GF-D8 (cell line): ENCODE measurements at places on chromosomes 6 and 20.
A peak's percentile ranks its signal among the peaks of the same experiment; 100 is the strongest.

DNA sequence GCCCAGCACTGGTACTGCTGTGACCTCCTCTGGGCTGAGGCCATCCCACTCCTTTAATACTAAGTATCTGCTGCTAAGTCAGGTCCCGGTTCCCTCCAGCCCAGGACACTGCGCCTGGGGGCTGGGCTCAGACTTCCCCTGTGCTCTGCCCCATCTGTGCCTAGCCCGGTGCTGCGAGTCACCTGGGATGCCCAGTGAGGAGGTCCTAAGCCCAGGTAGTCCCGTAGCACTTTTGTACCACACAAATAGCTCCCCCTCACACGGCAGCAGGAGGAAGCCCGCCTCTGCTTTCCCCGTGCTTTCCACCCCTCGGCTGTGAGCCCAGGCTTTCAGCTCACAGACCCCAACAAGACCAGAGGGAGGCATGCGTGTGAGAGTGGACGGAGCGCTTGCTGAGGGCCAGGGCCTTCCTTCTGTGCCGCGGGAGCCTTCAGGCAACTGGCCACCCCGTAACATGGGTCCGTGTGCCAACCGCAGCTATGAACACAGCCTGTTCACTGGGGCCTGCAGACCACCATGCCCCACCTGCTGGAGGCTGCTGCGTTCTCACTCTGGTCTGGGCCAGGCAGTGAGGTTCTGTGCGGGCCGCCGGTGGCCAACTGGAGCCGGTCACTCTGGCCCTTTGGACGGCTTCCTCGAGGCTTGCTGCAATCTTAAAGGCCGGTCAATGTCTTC is 79.9 kb upstream of the MPC1 start:
- no peak for DNase-seq

DNA sequence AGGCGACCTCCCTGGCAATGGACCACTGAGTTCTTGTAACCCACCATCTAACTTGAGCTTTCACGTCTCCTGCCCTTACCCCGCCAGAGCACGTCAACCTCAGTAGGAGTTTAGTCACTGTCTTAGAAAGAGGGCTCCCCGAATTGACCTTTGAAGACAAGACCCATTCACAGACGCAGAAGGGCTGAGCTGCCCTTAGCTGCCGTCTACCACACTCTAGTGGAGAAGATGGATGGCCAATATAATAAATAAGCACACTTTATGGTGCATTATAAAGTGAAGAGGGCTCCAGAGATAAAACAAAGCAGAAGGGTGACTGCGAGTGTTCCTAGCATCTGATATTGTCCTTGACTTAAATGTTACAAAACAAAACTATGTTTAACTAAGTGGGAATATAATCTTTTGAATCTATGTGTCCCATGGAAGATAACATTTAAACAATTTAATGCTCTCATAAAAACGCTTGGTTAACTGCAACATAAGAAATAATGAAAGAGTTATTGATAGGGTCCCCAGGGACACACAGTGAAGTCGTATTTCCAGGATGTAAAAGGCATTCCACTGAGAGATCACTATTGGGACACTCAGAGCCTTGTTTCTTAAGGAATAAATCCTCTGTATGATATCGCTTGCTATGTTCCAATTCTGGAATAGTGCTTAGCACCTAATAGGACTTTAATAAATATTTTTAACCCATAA is 261.1 kb downstream of the THBS2 start:
- no peak for DNase-seq

DNA sequence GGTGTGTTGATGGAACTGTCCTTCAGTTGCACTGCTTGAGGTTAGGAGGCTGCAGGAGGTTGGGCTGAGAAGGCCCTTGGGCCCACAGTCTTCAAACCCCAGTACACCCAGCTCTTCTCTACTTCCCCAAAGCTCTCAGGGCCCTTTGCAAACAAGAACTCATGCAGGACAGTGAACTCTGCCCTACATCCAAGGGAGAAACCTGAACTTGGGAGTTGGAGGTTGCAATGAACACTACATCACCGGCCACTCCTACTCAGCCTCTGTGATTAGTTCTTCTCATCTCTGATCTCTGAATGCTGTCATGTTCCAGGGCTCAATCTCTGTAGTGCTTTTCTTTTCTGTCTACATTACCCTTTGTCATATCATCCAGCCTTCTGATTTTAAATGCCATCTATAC is 148.5 kb upstream of the PDE7B start:
- no peak for DNase-seq

DNA sequence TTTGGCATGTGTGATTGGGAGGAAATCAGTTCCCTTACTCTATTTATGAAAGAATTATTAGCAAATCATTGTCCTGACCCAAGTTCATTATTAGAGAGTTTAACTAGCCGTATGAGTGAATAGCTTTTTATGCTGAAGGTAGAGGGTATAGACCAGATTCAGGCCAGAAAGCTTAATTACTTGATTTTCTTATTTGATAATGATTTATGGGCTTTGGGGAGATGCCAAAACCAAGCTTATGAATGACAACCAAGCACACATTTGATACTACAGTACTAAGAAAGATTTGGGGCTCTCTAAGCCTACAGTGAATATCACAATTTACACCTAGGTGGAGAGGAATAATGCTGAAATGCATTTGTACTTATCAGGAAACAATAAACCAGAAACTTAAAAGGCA is 193.2 kb downstream of the ARHGAP18 start:
- no peak for DNase-seq

GRCh38 chr20:47167846-47168245 is 188.7 kb downstream of the ZMYND8 start:
- no peak for DNase-seq

DNA sequence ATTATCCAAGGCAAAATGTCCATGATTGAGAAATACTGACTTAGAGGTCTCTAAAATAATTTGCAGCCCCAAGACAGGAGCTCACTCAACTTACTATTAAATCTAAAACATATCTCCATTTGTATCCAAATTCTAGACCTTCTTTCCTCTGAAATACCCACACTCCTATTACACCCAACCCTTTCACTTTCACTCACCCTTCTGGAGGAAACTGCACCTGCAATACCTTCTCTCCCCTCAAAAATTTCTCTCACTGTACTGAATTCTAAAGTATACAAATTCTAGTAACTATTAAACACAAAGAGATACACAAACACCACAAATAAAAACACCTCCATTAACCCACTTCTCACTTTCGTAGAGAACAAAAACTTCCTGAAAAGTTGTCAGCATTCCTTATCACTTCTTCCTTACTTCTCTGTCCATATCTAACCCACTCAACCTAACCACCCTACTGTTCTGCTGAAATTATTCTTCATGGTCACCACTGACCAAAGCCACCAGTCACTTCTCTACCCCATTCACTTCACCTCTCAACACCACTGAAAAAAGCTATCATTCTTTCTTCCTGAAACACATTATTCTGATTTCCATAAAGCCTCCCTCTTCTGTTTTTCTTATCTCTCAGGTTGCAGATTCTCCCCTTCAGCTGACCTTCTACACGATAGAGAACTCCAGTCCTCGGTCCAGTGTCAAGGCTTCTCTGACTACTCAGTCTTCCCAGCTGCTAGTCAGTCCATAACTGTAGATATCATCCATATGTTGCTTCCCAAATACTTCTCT is 12.0 kb downstream of the LMBRD1 start:
- DNase-seq: no peak

DNA sequence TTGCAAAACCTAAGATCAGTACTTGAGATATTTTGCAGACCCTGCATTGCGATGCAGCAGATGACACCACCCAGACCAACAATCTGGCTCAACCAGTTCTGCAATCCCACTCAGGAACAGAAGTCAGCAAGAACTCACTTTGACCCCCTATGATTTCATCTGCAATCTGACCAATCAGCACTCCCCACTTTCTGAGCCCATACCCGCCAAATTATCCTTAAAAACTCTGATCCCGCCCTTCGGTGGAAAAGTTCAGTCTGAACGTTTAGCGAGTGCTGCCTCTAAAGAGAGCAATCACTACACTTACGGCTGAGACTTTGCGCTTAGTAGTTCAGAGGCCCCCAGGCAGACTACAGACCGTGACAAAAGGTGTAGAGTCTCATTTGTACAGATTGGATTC is 17.3 kb upstream of the KIAA1586 start:
- DNase-seq: no peak

DNA sequence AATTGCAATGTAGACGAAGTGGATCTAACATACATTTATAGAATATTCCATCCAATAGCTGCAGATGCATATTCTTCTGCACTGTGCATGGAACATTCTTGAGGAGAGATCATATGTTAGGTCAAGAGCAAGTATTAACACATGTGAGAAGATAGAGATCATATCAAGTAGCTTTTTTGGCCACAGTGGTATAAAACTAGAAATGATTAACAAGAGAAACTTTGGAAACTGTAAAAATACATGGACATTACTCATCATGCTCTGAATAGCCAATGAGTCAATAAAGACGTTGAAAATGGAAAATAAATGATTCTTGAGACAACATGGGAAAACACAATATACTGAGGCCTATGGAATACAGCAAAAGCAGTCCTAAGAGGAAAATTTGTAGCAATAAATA is 94.2 kb downstream of the STXBP5 start:
- DNase-seq: no peak

- no peak for DNase-seq
These were observed 8.5 kb downstream of the TFEB start for GRCh38 chr6:41726876-41727275.

GRCh38 chr6:107699697-107700325 is 124.3 kb downstream of the SCML4 start:
- no peak for DNase-seq

DNA sequence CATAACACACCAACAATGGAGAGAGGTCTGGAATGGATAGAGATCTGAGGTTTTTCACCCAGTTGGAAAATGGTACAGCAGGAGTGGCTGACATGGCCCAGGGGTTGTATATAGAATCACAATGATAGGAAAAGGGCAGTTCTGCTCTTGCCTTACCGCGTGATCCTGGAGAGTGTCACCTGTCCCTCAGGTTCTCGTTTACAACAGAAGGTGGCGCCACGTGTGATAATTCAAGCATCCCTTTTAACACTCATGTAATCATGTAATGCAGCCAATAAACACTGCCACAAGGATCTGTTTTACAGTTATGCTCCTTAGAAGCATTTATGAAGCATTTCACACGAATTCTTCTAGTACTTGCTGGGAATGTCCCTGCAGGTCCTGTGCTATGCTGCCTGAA is 12.9 kb upstream of the WFDC2 start:
- no peak for DNase-seq

- DNase-seq: no peak
These were observed 1017.4 kb upstream of the MANEA start for GRCh38 chr6:94559829-94560537.

GRCh38 chr6:33192671-33193602 is 670 bp upstream of the COL11A2 start:
- no peak for DNase-seq

DNA sequence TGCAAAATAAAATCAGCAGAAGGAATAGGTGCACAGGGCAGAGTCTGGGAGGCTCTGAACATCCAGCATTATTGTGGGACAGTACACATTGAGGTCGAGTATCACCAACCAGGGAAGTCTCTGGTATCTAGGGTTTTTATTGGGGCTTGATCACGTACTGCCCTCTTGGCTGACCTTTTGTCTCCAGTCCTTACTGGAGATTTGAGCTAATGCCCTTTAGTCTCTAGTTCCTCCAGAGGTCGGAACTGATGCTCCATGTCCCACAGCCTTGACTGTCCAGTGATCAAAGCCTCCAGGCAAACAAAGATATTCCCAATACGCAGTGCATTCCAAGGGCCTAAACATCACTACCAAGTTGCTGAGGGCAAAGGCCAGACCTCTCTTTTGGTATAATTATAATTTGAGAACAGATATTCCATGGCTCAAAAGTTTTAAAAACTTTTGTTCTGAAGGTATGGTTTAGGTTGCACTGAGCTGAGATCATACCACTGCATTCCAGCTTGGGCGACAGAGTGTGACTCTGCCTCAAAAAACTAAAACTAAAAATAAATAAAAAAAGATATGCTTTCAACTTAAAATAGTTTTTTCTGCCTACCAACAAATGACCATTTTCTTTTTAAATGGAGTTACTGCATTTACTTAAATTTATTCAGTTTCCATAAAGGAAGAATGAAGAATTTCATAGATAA is 56.9 kb upstream of the DYNLRB1 start:
- no peak for DNase-seq

GRCh38 chr6:128024046-128024445 is 123.2 kb upstream of the THEMIS start:
- no peak for DNase-seq

- no peak for DNase-seq
These were observed 9.1 kb downstream of the MTG2 start for GRCh38 chr20:62191781-62192559.

- no peak for DNase-seq
These were observed 46.3 kb downstream of the CYP39A1 start for GRCh38 chr6:46606338-46606737.

- DNase-seq: no peak
These were observed 6.5 kb downstream of the RNF144B start for GRCh38 chr6:18393698-18394097.

GRCh38 chr20:45771182-45771759 is 20.4 kb downstream of the WFDC3 start:
- peak; percentile 34 for DNase-seq

GRCh38 chr20:48453477-48454093 is 374.2 kb downstream of the PREX1 start:
- DNase-seq: no peak

DNA sequence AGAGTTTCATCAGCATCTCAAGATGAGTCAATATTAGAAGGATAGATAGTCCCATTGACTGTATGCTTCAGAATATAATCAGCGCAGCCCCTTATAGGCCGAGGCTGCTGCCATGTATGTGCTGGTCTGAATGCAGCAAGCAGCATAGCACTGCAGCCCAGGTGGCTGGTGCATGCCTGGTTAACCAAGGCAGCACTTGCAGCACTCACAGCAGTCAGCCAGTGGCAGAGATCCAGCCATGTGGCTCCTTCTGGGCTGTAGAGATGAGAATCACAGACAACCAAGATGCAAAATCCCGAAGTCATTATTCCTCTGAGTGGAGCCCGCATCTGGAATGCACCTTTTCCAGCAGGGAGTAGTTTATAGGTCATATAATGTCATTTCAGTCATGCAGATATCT is 251.9 kb downstream of the UST start:
- no peak for DNase-seq

DNA sequence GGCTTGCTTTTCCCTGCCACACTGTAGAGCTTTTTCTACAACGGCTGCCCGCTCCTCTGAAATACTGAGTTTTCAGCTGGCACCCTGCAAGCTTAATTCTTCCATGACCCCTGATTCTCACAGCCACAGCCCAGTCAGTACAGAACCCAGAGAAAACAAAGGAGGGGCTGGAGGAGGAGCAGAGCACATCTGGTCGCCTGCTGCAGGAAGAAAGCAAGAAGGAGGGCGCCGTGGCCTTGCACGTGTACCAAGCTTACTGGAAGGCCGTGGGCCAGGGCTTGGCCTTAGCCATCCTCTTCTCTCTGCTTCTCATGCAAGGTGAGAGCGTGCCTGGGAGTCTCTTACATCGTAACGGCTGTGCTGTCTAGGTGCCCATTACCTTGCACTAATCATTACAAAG is 11.3 kb downstream of the DLK2 start:
- no peak for DNase-seq

DNA sequence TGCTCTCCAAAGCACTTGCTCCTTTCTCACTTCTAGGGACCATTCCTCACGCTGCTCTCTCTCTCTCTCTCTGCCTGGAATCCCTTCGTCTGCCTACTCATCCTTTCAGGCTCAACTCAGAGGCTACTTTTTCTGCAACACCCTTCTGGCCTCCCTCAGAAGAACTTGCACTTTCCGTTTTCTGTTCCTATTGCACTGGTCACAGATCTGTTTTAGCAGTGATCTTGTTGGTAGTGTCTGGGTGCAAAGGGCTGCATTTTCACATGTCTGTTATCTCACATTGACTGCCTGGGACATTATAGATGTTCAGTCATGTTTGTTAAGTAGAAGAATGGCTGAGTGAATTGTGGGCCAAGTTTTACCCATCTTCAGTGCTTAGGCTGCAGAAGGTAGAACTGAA is 63.5 kb downstream of the RIN2 start:
- no peak for DNase-seq
